ENCODE measurements at places on chromosomes 6 and 20.

- no peak for DNase-seq
Measured at GRCh38 chr6:119764927-119765681, 415.5 kb upstream of the MAN1A1 start.

DNA sequence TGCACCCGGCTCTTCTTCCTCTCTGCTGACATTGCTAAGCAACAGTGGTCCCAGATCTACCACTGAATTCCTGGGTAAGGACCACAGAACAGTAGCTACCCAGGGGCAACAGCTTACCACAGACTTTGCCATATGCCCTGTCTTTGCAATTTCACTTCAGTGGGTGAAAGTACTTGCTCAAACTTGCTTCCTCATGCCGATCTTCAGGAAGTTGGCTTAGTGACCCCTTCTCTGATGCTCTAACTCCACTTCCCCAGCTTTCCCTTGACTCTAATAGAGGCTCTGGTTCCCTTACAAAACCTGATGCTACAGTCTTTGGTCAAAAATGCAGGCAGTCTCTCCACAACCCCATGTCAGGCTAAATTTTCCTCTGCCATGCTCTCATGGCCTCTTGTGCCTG is 3.3 kb upstream of the TAAR5 start:
- DNase-seq = no peak

GRCh38 chr20:32206760-32207625 is 550 bp downstream of the PLAGL2 start:
- DNase-seq = no peak

- no peak for DNase-seq
Measured at GRCh38 chr6:159801935-159802334, 1.9 kb downstream of the PNLDC1 start.

DNA sequence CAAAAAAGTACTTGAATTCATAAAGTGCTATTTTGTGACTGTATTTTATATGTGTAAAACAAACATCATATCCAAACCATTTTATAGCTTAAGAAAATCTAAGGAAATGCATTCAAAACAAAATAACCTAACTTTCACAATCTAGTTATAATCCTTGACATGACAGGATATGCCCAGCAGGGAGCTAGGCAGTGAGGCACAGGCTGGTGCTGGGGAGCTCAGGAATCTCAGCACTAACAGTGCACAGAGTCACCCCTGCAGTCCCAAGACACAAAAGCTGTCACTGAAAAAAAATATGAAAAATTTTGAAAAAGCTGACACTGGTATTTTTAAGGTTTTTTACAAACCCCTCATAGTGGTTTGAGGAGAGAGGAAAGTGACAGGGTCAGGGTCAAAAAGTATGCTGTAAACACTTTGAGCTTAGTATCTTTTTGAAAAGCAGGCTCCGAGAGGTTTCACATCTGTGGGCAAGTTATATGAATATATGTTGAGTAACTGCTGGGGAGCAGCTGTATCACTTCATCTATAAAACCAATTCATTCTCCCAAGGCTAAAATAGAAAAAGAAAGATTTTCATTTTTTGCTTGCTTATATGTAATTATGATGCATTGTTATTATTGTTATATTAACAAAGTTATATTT is 24.1 kb downstream of the LGSN start:
- DNase-seq = no peak

DNA sequence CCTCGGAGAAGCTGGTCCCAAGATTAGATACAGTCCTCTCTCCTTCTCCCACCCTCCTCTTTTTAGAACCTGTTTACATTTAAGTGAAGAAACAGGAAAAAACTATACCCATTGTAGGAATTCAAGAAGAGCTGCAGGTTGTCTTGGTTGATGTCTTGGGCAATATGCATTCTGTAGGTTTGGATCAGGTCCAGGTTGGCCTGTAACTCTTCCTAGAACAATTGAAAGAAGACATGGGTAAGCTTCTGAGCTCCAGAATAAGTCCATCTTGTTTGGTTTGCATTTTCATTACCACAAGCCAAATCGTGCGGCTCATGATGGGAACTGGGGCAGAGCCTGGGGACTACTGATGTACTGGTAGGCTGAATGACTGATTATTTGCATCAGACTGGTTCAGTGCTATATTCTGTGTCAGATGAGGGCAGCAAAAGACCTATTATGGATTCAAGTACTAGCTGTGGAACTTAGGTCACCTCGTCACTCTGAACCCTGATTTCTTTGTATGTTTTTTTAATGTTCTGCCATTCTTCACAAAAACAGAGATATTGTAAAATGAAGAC is 20.3 kb upstream of the SLA2 start:
- no peak for DNase-seq

- no peak for DNase-seq
Measured at GRCh38 chr20:53581444-53582250, 12.0 kb downstream of the ZNF217 start.

- no peak for DNase-seq
Measured at GRCh38 chr20:12090920-12091319, 173.2 kb downstream of the BTBD3 start.

- DNase-seq = no peak
Measured at GRCh38 chr6:29980511-29980910, 38.2 kb downstream of the HLA-A start.
